ENCODE measurements at places on chromosomes 16 and 17.
A peak's percentile ranks its signal among the peaks of the same experiment; 100 is the strongest.

DNA sequence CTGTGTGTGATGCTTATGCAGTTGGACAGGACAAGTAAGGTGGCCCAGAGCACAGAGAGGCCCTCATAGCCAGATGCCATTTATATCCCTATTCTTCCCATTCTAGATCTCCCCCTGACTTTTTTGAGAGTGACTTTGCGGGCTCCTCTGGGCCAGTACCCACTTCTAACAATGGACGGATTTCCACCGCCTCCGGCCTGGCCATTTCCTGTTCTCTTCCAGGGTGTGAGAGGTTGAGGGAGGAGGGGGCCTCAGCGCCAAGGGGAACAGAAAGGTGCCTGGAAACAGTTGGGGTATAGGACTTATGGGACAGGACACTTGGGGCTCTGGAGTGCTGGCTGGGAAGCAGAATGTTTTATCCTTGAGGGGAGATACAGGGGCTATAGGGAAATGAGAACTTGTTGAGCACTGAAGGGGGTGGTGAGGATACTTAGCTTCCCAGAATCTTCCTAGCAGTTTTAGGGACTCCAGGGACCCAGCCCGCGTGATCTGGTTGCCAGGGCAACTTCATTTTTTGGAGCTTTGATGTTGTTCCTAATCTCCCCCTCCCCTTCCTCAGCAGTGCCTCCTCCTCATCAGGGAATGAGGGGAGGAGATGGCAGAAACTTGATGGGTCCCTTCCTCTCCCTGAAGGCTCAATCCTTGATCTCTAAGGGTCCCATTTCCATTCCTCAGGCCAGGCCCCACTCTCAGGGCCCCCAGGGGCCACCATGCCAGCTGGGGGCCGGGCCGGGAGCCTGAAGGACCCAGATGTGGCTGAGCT lies 3.6 kb downstream of the TAOK2 start:
- DNase-seq = no peak

DNA sequence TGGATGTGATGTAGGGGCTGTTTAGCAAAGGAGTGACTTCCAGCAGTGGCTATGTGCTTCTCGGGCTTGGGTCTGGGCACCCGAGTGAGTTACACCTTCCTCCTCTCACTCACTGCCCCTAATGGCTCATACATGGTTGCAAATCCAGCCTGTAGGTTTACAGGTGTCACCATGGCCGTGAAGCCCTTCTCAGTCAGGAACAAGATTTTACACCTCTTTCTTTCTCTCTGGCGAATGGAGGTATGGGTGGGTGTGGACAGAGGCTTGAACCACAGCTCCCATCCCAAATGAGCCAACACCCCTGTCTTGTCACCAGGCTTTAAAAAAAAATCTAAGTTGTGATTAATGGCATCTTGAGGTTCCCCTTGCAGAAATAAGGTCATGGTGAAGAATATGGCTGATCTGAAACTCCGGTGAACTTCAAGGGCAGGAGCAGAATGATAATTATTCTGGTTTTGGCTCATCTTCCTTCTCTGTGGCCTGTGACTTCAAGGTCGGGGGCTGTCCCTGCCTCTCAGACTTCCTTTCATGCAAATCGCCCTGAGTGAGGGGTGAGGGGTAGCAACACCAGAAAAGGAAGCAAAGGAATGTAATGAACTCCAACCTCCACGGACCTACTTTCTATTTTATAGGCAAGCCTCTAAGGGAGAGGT lies 331.2 kb downstream of the MAF start:
- no peak for DNase-seq

DNA sequence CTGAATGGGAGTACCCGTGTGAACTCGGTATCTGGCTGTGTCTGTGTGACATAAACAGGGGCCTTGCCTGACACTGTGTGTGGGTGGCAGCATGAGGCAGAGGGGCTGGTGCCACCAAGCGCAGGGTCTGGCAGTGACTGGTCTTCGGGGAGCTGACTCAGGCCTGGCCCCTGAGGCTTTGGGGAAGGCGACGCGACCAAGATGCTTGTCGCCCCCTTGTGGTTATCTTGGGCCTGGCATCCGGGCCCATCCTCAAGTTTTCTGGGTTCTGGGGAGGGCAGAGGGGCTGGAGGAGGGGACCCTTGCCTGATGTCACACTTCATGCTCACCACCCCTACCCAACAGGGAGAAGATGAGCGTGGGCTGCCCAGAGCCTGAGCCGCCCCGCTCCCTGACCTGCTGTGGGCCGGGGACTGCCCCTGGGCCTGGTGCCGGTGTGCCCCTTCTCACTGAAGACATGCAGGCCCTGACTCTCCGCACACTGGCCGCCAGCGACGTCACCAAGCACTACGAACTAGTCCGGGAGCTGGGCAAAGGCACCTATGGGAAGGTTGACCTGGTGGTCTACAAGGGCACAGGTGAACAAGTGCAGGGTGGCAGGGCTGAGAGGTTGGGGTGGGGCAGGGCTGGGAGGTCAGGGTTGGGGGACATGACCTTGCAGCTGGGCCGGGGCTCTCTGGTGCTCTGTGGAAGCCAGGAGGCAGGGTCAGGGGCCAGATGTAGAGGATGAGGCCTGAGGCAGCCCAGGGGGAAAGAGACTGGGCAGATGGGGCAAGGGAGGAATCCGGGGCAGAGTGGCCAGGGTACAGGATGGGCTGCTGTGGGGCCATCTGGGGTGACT lies 24.9 kb downstream of the SBK1 start:
- DNase-seq = peak; percentile 80

DNA sequence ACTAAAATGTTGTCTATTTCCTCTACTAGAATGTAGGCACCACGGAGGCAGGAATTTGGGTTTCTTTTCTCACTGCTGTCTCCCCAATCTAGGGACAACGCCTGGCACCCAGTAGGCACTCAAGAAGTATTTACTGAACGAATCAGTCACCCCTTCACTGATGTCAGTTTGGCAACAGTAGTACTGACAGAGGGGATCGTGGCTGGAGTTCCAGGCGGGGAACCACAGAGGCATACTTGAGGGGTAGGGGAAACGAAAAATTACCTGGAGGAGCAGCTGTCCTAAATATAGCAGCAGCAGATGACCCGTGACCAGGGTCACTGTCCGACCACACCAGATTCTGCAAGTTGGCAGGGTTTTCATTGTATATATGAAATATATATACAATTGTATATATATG lies 33.3 kb downstream of the TRIM25 start:
- no peak for DNase-seq

- no peak for DNase-seq
Observed at GRCh38 chr17:48725004-48725287, 2.0 kb downstream of the PRAC2 start.

DNA sequence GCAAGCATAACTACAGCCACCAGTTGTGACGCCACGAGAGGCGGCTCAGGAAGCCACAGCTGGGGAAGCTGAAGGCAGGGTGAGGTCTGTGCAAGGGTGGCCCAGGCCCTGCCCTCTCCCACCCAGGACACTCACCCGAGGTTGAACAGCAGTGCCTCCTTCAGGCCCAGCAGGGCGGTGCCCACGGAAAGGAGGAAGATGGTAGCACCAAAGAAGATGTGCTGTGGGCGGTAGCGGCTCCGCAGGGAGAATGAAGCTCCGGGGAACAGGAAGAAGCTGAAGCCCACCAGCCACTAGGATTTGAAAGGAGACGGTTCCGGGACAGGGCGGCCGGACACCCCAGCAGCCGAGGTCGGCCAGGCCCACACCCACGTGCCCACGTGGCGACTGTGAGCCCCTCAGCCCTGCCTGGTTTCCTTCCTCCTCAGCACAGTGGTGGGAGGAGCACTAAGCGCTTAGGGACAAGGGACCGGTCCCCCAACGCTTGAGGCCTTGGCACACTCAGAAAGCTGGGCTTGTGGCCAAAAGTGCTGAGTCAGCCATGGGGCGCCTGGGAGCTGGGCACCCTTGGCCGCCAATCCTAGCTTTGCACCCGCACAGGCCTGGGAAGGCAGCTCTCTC lies 11.0 kb downstream of the CYB561 start:
- DNase-seq = no peak

GRCh38 chr16:28291651-28292626 lies at the start of gene SBK1:
Gene SBK1 (plus strand): TSS chr16:28292525. CDS start chr16:28317392, 24,867 bp downstream.
- peak; percentile 91 for DNase-seq

- DNase-seq = no peak
Observed at GRCh38 chr17:69447726-69448125, 33.2 kb downstream of the MAP2K6 start.

DNA sequence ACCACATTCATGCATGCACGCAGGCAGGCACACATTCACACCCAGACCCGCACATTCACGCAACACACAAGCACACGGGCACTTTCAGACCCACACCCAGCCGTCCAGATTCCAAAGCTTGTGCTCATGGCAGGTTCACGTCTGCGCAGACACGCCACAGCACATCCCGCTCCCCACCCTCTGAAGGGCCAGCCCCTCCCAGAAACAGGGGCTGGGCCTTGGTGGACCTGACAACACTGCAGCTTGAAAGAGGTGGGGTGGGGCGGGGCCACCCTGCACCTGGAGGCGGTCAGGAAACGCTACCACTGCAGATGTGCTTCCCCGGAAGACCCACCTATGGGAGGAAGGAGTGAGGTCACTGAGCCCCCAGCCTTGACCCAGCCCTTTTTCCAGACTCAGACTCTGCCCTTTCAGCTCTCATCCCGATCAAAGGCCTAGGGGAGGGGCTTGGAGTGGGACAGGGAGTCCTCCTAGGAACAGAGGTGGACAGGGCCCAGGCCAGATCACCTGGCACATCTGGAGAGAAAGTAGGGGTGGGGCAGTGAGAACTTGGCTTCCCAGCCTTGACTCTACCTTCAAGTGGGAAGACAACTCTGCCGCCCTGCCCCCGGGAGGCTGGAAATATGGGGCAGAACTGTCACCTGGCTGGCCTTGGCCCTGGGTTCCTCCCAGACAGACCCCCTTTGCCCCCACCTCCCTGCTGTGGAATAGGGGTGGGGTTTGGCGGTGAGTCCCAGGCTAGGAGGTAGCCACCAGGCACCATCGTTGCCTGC lies 11.0 kb downstream of the P3H4 start:
- no peak for DNase-seq

GRCh38 chr16:74736531-74737157 lies 36.0 kb upstream of the MLKL start:
- no peak for DNase-seq

All from AG08396 (cell line).